ENCODE measurements at places on chromosomes 6 and 20.

- no peak for DNase-seq
Measured at GRCh38 chr6:90184334-90185298, 112.0 kb downstream of the BACH2 start.

- no peak for DNase-seq
Measured at GRCh38 chr6:107061125-107062020, 33.4 kb downstream of the MTRES1 start.

- DNase-seq: no peak
Measured at GRCh38 chr6:29527126-29527525, 32.4 kb downstream of the UBD start.

DNA sequence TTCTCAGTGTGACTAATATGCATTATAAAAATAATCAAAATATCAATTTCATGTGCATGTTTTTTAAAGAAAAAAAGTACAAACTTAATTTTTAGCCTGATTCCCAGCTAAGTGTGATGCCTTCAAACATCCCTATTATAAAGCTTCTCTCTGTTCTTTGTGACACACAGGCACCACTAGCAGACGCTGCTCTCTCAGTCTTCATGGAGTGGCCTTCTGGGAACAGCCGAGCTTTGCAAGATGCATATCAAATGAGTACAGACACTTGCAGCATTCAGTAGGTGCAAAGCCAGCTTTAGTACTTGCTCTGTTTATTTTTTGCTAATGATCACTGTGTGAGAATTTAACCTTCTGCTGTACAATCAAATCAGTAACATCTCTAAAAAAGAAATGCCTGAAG is 340.0 kb downstream of the ADGRB3 start:
- DNase-seq: no peak

GRCh38 chr6:89895276-89895874 is 1.1 kb downstream of the GJA10 start:
- no peak for DNase-seq

DNA sequence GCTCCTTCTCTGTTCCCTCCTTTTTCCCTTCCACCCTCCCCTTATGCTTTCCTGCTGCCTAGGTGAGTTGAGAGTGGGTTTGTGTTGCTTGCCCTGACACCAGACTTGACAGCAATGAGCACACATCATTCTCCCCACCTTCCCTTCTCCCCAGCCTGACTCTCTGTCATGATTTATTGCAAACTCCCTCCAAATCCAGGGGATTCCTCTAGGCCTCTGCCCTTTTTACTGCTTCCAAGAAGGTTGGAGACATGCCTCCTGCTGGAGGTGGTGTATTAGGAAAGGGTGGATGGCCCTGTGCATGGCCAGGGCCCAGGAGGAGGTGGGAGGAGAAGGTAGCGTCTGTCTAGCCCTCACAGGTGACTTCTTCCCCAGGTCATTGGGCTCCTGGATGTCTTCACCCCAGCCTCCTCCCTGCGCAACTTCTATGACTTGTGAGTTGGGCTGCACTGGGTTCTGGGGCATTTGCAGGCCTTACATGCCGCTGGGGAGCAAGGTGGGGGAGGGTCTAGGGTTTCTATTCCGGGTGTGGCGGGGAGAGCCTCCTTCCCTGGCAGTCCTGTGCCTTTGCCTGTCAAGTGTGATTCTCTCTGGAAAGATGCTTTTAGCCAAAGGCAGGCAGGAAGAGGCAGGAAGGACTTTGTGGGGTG is 2.1 kb downstream of the MAPK13 start:
- no peak for DNase-seq

DNA sequence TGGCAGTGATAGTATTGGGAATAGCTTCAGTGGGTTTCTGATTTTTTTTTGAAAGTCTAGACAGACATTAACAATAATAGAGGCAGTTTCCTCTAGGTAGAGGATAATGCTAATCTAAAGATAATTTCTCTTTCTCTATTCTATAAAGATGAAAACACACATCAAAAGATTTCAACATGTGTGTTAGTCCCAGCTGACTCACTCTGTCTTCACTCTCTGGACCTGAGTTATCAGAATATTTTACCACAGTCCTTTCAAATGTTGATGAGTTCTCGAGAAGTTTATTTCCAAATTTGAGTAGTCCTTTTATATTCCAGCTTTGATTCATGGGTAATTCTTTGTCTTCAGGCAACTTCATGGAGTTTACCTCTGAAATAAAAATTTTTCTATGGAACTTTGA is 17.1 kb downstream of the RPRD1B start:
- no peak for DNase-seq

DNA sequence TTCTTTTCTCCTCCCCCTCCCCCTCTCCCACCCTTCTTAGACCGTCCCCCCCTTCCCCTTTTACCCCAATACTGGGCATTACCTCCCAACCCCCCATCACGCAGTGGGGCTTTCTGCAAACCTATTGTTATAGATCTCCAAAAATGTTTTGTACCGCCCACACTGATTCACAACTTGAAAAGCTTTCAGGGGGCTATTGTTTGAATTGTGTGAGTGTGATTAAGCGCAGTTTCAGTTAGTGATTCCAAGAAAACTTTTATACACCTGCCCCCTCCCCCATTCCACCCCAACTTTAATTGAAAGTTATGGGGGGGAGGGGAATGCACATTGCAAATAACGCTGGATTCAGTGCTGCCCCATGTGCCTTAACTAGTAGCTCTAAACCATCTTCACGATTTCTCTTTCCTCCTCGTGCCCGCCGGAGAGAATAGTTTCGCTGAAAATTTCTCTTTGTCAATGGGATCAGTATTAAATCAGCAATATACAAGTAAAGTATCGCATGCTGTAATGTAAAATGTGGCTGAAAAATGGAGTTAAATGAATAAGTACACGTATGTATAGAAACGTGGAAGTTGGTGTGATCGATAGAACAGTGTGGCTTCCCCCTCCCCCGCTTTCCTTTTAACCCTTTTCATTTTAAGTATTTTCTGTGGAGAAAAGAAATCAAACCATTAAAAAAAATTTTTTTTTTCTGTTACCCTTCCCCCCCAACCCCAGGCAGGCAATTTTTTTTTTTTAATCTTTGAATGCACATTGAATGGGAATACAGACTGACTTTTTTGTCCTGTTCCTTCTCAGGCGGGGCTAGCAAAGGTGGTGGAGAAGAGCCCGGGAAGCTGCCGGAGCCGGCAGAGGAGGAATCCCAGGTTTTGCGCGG is 632 bp downstream of the LIN28B start:
- no peak for DNase-seq

DNA sequence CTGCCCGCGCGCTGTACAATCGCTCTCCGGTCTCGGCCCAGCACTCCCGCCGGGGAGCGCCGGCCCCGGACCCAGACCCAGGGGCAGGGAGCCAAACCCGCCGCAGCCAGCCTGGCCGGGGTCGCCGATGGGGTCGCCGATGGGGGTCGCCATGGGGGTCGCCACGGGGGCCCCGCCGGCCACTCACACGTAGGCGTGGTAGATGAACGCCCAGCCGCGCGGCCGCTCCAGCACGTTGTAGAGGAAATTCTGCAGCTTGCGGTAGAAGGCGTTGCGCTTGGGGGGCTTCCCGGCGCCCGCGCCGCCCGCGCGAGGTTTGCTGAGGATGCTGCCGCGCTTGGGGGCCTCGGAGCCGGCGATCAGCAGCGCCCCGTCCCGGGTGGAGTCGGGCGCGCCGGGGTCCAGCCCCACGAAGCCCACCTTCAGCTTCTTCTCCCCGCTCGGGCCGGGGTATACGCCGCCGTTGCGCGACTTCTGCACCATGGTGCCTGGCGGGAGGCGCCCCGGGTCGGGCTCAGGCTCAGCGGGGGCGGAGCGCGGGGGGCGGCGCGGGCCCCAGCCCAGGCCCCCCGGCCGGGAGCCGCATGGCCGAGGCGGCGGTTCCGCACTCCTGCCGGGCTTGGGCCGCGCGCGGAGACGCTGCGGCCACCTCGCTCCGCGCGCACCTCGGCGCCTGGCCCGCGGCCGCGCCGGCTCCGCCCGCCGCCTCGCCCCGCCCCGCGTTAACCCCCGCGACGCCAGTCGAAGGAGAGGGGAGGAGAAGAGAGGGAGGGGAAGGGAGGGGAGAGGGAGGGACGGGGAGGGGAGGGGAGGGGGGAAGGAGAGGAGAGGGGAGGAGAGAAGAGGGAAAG is at the start of gene KCNQ2:
KCNQ2 (minus strand) TSS at position 675 of the 851 bp plus-strand sequence; CDS start at position 483, 192 bp downstream.
- DNase-seq: no peak

GRCh38 chr20:51574248-51575033 is 31.9 kb upstream of the NFATC2 start:
- no peak for DNase-seq

DNA sequence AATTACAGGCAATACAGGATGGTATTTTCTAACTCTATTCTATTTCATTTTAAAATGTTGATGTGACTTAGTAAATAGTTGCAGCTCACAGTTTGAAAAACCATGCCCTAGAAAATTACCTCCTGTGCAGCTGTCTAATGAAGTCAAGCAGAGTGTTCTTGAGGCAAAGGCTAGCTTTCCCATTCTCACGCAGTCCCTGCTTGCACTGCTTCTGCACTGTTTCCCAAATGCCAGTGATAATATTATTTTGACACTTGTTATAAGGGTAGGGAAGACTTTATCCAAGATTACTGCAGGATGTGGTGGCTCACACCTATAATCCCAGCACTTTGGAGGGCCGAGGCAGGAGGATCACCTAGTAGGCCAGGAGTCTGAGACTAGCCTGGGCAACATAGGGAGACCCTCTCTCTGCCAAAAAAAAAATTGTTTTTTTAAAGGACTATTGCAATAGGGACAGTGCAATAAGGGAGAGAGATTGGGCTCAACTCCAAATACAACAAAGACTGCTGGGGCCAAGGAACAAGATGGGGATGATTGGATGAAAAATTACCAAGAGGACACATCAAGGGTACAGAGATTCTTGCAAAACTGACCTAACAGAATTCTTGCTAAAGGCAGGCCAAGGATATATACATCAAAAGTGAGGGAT is 196.1 kb downstream of the LY86 start:
- no peak for DNase-seq

DNA sequence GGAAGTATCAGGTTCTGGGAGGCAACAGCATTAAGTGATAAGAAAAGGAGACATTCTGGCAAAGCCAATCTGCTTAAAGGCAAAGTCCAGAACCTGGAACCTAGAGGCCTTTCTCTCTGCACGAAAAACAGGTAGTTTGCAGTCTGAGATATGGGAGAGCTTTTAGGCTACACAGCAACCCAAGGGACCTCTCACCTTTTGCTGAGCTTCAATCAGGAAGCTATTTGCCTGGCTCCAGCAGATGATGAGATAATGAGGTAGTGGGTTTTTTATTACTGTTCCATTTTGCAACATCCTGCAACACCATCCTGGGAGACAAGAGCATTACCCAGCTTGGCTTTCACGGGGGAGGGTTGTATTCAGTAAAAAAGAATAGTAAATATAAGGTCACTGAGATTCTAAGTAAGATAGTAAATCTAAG is 143.1 kb downstream of the ADGRG6 start:
- no peak for DNase-seq

GRCh38 chr6:136923954-136924673 is 2.0 kb downstream of the SLC35D3 start:
- DNase-seq: no peak

GRCh38 chr6:157613011-157613522 is 210.0 kb upstream of the SNX9 start:
- DNase-seq: no peak

DNA sequence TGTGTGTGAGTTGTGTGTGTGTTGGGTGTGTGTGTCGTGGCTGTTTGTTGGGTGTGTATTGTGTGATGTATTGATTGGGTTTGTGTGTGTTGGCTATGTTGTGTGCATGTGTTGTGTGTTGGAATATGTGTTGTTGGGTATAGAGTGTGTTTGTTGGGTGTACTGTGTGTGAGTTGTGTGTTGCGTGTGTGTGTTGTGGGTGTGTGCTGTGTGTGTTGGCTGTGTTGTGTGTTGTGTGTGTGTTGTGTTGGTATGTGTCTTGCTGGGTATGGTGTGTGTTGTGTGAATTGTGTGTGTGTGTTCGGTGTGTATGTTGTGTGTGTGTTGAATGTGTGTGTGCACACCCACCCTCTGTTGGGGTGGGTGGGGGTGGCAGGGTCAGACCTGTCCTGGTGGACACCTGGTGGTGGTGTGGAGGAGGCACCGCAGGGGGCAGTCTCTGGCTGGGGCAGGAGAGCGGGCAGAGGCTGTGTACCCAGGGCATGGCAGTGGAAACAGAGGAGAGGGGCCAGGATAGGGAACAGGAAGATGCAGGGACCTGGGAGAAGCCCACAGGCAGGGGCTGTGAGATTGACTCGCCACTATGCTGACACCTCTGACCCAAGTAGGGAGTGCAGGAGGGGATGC is 25.5 kb upstream of the PXDC1 start:
- DNase-seq: no peak

- no peak for DNase-seq
Measured at GRCh38 chr6:48141975-48142374, 31.0 kb upstream of the PTCHD4 start.

DNA sequence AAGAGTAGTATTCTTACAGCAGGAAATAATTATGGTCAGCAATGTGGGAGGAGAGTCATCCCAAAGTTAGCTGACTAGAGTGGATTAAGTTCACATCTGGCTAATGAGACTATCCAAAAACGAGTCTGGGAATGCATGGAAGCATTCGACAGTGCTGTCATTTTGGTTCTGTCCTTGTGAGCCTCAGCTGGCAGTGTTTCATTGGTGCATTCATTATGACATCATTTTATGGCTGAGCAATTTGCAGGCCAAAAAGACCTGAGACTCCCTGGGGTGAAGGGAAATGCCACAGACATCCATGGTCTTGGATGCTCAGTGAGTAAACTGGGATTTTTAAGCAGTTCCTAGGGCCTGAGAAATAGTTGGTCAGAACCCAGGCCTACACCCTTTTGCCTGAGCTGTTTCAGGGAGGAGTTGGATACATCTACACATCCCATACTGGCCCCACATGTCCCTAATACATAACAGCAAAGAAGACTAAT is 196.4 kb upstream of the CCN2 start:
- DNase-seq: no peak

DNA sequence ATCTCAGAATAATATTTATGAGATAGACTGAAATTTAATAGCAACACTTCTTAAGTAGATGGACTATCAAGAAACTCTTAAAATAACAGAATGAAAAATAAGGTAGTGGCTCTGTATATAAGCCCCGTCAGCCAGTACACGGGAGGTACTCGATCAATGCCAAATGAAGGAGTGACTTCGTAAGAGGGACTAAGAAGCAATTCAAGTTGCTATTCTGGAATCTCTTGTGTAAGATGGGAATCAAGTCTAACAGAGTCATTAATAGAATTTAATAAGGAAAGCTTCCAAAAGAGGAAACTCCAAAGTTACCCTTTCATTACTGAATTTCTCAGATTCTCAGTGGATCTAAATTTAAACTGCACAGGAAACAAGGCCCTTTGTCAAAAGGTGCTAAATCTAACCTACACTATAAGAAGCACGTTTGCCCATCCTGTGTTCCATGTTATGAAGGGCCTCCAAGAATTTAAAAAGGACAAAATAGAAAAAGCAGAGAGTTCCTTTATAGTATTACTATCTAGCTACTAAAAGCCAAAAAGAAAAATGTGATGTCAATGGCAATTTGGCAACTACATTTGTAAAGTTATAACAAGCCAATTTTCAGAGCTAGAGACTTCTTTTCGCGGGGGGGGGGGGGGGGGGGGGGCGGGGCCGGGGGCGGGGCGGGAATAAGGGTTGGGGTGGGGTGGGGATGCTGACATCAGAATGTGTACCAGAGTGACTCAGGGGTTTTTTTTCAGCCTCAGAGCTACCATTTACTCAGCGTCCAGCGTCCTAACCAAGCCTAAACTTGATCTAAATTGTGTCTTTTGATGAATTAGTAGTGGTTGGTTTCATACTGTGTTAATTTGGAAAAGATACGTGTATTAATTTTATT is 200.6 kb downstream of the GMPR start:
- DNase-seq: no peak

GRCh38 chr6:158358450-158359077 is 46.3 kb downstream of the TULP4 start:
- DNase-seq: no peak

Measured in stimulated activated CD8-positive, alpha-beta memory T cell treated with anti-CD3 and anti-CD28 coated beads, Interleukin-4, amount 100 ng/mL, for 1 hour (primary cell).